ENCODE measurements at places on chromosomes 5 and 9.

- no peak for DNase-seq
Measured at GRCh38 chr5:178464431-178465048, 125.7 kb downstream of the COL23A1 start.

DNA sequence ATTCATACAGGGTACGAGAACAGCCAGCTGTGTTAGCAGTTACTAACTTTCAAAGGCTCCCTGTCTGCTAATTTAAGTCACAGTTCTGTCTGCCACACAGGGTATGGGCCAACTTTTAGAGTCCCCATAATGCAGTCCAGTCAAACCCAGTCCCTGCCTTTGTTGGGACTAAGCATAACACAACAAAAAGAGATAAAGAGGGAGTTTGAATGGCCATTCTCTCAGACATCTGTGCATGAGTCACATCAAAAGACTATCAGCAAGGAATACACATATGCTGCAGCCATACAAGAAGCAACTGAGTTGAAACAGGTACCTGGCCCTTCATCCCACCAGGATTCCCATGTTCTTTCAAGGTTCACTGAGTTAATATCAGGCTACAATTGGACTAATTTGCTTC is 744.5 kb upstream of the C9orf72 start:
- DNase-seq = no peak

DNA sequence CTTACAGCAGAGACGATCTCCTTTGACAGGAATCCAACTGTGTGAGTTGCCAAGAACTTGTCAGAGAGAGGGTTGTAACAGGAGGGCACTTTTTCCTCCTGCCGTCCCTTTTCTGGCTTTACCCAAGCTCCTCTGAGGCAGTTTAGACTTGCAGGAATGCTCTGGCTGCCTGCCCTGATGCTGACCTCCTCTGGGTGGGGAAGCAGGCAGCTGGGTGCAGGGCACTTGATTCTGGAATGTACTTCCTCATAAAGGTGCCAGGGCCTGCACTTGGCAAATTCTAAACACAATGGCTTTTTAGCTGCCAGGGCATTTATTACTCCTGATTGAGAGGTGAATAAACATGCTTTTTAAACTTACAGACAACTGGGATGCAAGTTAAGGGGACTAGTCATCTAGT is 190.4 kb downstream of the EPB41L4A start:
- DNase-seq = no peak

- DNase-seq = peak; percentile 48
Measured at GRCh38 chr9:114894609-114895433, 35.6 kb downstream of the TNFSF8 start.

DNA sequence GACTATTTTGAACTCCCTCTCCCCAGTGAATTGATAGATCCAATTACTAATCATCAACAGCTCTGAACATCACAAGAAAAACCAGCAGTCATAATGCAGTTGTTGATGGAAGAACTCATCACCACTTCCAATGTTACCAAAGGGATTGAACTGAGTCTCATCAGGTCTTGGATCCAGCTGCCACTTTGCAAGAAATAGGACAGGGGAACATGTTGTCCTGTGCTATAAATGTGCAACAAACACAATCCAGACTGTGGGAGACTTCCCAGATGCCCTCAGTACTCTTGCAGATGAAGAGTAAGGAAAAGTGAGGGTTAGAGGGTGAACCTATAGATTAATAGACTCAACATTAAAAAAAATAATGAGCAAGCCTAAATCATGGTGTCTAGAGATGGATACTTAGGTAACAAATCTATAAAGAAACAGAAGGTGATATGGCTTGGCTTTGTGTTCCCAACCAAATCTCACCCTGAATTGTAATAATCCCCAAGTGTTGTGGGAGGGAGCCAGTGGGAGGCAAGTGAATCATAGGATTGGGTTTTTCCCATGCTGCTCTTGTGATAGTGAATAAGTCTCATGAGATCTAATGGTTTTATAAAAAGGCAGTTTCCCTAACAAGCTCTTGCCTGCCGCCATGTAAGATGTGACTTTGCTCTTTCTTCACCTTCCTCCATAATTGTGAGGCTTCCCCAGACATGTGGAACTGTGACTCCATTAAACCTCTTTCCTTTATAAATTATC is 63.4 kb upstream of the PAPPA start:
- no peak for DNase-seq

Measured in stimulated activated CD4-positive, alpha-beta T cell treated with anti-CD3 and anti-CD28 coated beads, TNF-alpha, amount 100 ng/mL, for 48 hours (primary cell).